Breast epithelium (tissue), 4 donors: ENCODE measurements at places on chromosomes 3 and 15. TPM values are rescaled to one million over a fixed set of nuclear protein-coding genes. Genes with fewer than 3 reads are reported as not detected.
A peak's percentile ranks its signal among the peaks of the same experiment; 100 is the strongest.

SEMA3B gene
- 10.1 TPM for total RNA-seq

CAMP gene
- total RNA-seq, result not detected

PLSCR2 gene
- 2.0 TPM for total RNA-seq

SH2D7 gene
- total RNA-seq, result not detected

CLDN11 gene
- total RNA-seq, result 8.2 TPM

CFAP44 gene
- total RNA-seq, result 6.6 TPM

ZNF501 gene
- 5.4 TPM for total RNA-seq

IL12A gene
- not detected for total RNA-seq

LRTM1 gene
- not detected for total RNA-seq

DNA sequence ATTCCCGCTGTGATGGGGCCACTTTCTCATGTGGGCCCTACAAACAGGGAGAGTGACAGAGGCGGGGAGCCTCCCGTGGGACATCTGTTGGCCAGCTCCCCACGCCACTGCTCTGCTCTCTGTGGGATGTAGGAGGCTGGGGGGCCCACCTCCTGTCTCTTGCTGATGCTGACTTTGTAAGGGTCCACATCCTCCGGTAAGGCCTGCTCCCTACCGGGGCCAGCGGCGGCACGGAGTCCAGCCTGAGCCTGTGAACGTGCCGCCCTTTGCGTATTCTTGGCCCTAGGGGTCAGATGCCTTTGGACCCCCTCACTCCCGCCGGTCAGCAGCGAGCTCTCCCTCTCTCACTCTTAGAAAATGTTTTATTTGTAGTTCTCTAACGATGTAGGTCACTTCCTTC, 153.2 kb downstream of the LRRC28 start:
- no peak for DNase-seq

- DNase-seq, result no peak
Measured at GRCh38 chr3:182214416-182214815, 502.7 kb downstream of the SOX2 start.

- no peak for DNase-seq
Measured at GRCh38 chr3:16937326-16937845, 52.6 kb downstream of the PLCL2 start.

DNA sequence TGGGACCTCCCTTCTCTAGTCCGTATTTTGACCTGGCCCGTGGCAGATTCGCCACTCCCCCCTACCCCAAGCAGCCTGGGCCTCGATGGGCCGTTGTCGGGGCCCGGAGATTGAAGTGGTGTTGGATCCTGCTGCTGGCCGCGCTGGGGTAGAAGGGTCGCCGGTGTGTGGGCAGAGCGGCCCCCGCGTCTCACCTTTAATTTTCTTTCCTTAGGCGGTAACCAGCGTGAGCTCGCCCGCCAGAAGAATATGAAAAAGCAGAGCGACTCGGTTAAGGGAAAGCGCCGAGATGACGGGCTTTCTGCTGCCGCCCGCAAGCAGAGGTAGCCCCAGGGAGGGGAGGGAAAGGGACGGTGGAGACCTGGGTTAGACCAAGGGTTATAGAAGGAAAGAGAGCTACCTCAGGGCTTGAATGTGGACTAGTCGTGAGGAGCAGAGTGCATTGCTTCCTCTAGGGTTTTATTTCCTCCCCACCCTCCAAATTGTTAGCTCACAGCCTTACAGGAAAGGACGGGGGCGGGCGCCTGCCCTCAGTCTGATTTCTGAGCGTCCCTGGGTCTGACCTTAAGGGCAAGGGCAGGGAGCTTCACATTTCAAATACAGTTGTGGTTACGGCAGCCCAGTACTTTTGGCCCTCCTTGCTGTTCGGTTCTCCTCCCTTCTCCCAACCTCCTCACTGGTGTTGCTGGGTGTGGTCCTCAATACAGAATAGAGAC, 799 bp downstream of the SERF2 start:
- DNase-seq, result no peak

- no peak for DNase-seq
Measured at GRCh38 chr3:149955449-149955848, 15.2 kb downstream of the PFN2 start.

DNA sequence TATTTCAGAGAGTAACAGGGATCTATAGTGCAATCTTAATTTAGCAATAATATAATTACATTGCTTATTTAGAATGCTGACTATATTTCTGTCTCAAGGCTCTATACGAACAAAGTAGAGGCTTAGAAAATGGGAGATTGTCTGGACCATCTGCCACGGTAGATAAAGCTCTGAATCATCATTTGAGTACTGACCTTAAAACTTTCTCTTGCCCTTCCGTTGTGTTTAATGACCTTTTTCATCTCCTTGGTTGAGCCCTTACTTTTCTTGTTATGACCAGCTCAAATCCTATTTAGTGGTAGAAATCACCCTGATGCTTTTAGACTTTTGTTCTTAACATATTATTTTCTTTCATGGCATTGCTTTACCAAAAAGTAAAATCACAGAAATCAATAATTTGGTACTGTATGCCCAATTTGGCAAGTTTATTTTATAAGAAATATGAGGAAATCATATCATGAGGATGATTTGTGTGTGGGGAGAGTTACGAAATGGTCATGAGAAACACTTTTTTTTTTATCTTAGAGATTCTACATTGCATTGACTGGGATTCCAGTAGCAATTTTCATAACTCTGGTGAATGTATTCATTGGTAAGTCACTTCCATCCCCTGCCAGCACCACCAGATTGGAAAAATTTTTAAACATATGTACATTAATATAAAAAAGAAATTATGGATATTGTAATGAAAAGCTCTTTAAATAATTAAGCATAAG, 11.0 kb downstream of the NDUFB5 start:
- DNase-seq, result no peak

GRCh38 chr3:102205647-102206046, 229.2 kb upstream of the ZPLD1 start:
- DNase-seq, result no peak

DNA sequence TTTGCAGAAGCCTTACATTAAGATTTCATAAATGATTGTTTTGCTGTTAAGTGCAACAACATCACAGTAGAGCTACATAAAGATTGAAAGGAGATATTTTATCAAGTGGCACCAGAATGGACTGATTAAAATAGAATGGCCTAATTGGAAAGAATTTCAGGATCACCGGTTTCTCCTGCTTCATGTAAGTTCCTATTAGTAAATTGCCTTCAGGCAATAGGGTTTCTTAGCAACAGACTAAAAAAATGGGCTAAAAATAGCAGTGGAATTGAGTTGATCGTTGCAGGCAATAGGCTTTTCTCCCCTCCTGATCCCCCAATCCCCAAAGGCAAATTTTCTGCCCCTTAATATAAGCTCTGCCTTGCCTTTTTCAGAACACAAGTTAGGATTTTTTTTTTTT, 917 bp downstream of the LNP1 start:
- no peak for DNase-seq

- no peak for DNase-seq
Measured at GRCh38 chr3:16309558-16309957, 44.5 kb downstream of the OXNAD1 start.

DNA sequence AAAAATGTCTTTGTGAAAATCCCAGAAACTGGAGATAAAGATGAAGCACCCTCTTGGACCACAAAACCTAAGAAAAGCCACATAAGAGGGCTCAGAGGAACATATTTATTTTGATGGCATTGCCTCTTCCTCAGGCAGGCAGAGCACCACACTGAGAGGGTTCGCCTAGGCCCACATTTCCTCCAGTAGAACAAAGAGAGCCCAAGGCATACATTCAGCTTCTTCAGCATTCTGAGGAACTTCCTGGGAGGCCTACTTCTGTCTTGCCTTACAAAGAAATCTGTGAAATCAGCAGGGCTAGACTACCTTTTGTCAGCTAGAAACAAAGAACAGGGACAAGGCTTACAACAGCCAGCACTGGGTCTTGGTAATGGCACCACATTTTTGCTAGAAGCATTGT, 1325.3 kb downstream of the SI start:
- DNase-seq, result no peak

DNA sequence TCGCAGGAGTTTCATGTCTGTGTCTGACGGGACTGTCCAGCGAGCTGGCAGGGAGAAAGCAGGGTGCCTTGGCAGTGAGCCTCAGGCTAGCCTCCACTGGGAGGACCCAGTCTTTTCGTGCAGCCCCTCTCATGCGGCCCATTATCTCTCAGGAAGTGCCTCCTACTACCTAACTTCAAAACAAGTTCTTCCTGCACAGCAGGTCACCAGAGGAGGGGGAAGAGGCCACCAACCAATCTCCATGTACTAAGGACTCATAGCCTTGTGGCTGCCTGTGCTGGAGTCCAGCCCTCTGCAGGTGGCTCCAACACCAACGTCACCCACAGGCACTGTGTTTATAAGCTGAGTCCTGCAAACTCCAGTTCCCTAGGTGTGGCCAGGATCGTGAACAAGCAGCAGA, 4.8 kb downstream of the VIPR1 start:
- DNase-seq, result peak; percentile 76

GRCh38 chr3:191369616-191370010, 39.3 kb upstream of the UTS2B start:
- no peak for DNase-seq

DNA sequence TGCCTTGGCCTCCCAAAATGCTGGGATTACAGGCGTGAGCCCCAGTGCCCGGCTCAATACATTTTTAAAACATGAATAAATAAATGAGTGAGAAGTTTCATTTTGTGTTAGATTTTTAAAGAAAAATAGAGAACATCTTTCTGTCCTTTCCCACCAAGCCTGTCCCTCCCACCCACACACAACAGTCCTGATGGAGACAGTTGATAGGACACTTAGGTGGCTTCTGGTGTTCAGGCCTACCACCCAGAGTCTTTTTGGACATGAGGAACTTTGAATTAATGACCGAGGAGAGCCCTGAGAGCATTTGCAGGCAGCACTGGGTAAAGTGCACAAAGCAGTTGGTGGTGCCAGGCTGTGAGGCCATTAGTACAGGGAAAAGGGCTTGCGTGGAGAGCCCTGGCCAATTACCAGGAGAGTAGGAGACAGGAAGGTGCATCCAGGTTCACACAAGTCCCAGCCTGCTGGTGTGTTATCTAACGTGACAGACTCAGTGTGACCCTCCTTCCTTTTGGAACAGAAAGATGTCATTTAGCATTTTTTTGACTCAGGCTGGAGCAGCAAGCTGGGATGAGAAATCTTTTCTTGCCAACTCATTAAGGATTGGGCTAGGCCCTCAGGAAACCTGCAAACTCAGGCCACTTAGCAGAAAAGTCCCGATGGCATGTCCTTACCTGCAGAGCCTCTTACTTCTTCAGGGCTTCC, 103.6 kb downstream of the PDCD6IP start:
- peak; percentile 34 for DNase-seq

- DNase-seq, result no peak
Measured at GRCh38 chr3:147398813-147399534, 7.4 kb downstream of the ZIC4 start.

DNA sequence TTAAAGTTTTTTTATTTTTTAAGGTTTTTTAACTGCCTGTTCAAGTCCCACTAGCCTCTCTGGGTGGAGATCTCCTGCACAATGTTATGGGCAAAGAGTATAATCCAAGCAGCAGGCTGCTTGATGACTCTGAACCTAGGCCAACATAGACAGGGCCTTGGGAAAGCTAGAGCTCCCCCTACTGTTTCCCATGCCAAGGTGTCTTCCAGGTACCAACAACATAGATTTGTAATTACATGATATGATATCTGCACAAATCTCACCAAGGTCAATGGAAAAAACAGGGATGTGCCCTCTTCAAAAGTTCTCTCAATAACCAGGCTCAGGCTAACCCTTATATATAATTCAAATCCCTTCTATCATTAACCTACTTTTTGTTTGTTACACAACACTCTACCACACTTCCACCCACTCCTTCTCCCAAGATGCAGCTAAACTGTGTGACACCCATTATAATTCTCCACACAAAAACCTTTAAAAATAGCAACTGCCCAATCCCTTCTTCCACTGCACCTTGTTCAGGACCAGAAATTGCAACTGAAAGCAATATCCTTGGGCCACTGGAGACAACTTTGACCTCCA, 43.8 kb downstream of the RBM15B start:
- DNase-seq, result no peak

- DNase-seq, result no peak
Measured at GRCh38 chr3:2684046-2684445, 426.1 kb downstream of the IL5RA start.

GRCh38 chr3:72728958-72729467, 119.2 kb downstream of the SHQ1 start:
- DNase-seq, result no peak

DNA sequence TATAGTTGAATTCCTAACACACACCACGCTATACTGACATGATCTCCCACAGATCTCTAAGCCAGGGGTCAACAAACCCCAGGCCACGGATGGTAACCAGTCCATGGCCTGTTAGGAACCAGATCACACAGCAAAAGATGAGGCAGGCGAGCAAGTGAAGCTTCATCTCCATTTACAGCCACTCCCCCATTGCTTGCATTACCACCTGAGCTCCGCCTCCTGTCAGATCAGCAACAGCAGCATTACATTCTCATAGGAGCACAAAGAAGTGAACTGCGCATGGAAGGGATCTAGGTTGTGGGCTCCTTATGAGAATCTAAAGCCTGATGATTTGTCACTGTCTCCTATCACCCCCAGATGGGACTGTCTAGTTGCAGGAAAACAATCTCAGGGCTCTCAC, 2.7 kb downstream of the PDCD7 start:
- no peak for DNase-seq

GRCh38 chr3:114706591-114707232, 412.9 kb downstream of the TIGIT start:
- DNase-seq, result no peak

DNA sequence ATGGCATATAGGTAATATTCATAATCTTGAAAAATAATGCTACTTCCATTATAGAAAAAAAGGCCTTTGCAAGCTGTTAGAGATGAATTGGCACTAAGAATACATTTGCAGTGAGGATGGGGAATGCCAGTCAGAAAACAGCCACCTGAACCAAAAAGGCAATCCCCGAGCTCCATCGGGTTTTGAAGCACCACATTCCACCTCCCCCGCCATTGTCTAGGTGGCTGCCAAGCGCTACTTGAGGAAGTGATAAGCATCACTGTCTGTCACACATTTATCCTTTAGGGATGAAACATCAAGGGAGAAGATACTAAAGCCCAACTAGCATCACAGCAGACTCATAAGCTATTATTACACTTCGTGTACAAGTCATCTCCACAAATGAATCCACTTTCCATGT, 112.8 kb downstream of the OSBPL10 start:
- DNase-seq, result no peak

GRCh38 chr15:64144565-64145281, 6.8 kb upstream of the SNX22 start:
- no peak for DNase-seq

GRCh38 chr3:116776880-116777785, 67.6 kb downstream of the TUSC7 start:
- no peak for DNase-seq

DNA sequence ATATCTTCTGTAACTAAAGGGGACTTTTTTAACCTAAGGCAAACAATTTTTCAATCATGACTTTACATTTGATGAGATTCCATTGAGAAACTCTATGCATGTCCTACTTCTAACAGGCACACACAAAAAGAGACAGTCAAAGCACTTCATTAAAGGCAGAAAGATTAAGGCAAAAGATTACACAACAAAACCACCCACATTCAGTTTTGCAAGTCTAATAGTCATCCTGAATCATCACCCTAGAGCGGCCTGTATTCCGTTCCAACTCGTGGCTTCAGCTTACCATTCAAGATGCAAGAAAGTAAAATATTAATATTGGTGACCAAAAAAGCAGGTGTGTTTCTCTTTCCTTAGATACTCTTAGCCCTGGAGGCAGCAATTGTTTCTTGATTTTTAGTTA, 205.9 kb downstream of the P3H2 start:
- no peak for DNase-seq
